NCI-H774 (cell line): ENCODE measurements at places on chromosomes 6 and 20.

DNA sequence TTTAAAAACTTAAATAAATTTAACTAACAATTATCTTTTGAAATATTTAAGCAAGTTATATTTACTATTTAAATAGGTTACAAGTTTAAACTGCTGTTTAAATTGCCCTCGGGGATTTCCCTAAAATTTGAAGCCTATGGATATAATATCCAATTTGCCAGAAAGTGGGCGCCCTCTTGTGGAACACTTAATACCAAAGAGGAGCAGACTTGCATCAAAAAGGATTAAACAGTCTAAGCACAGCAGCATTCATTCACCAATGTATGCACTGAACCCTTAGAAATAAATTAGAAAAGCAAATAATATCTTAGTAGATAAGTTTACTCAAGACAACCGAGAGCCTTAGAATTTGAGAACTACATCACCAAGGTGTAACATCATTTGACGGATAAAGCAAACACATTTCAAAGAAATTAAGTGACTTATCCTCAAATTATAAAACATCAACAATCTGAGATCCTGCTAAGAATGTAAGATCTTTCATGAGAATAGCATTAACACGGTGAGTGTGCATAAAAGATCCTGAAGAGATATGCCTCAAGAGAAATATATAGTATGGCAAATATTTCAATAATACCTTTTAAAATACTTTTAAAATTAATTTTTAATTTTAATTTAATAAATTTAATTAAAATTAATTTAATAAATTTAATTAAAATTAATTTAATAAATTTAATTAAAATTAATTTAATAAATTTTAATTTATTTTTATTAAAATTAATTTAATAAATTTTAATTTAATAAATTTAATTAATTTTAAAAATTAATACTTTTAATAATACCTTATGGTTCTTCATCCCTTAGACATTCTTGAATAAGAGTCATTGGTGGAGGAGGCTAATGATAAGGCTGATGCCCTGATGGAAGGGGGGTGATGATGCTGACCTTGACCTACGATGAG lies 11.5 kb upstream of the MEP1A start:
- DNase-seq: peak; percentile 62

DNA sequence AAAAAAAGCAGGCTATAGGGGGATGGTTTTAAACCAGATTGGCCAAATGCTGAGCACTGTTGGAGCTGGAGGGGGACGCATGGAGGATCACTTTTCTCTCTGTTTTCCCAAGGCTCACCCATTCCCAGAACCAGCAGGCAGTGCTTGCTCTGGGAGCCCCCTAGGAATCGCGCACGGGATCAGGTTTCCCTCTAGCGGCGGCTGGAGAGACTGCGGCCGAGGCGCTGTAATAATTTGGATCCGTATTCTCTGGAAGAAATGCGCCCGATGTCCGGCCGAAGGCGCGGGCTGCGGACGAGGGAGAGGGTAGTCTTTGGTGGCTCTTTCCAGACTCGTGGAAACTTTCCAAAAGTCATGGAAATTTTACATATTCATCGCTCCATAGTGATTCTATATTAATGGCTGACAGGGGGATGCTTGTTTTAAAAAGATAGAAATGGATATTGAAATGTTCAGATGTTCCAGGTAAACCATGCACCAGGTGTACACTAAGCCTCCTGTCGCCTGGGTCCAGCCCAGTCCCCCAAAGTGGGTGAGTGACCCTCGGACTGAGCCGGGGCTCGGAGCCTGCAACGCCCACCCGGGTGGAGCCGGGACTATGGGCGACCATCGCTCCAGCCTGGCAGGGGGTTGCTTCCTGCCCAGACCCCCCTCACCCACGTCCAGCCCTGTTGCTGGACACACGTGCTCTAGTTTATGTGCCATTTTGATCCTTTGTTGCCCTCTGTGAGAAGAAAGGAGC lies 78.7 kb upstream of the PHACTR3 start:
- DNase-seq: peak; percentile 2

DNA sequence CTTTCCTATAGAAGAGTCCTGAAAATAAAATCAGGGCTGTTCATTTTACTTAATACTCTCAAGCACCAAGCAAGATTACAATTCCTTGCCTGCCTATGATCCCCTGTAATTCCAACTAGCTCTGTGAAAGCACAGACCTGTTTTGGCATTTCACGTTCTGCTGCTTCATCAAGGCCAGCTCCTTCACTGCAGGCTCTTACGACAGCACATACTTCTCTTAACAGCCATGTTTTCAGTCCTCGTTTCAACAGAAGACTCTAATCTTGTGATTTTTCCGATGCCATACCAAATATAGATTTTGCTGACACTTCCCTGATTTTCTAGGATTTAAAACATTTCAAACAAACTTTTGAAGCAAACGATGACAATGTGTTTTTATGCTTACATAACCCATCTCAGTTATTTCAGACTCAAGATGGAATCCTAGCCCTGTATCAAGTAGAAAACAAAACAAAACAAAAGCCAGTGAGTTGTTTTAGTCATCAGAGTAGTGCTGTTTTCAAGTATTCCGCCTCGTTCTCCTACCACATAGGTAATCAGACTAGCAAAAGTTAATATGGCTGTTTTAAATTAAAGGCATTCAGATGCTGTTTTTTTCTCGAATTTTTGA lies 616.5 kb upstream of the CITED2 start:
- DNase-seq: no peak

GRCh38 chr6:82597201-82597600 lies 233.6 kb downstream of the TPBG start:
- peak; percentile 93 for DNase-seq

- DNase-seq: no peak
Measured at GRCh38 chr20:56859039-56859800, 230.1 kb downstream of the TFAP2C start.

- DNase-seq: no peak
Measured at GRCh38 chr6:53244399-53244931, 95.8 kb upstream of the GCM1 start.

DNA sequence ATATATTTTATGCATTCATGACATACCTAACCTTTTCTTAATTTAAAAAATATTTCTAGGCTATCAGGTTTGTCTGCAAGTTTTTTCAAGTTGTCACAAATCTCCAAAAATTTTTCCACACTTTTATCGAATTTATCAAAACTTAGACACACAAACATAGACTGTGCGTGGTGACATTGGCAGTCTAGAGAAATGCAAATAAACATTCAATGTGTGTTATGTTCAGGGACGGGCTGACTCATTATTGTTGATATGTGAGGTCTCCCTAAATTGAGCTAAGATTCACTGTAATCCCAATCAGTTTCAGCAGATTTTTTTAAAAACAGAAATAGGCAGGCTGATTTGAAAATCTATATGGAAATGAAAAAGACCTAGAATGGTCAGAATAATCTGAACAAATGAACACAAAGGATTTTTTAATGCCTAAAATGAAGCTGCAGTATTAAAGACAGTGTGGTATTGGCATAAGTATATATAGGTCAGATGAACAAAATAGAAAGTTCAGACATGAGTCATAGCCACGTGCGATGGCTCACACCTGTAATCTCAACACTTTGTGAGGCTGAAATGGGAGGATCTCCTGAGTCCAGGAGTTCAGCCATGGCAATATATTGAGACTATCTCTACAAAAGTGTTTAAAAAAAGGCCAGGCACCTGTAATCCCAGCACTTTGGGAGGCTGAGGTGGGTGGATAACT lies 19.2 kb downstream of the BLTP3A start:
- DNase-seq: no peak

- peak; percentile 79 for DNase-seq
Measured at GRCh38 chr6:37171970-37172812, 2.2 kb downstream of the PIM1 start.

DNA sequence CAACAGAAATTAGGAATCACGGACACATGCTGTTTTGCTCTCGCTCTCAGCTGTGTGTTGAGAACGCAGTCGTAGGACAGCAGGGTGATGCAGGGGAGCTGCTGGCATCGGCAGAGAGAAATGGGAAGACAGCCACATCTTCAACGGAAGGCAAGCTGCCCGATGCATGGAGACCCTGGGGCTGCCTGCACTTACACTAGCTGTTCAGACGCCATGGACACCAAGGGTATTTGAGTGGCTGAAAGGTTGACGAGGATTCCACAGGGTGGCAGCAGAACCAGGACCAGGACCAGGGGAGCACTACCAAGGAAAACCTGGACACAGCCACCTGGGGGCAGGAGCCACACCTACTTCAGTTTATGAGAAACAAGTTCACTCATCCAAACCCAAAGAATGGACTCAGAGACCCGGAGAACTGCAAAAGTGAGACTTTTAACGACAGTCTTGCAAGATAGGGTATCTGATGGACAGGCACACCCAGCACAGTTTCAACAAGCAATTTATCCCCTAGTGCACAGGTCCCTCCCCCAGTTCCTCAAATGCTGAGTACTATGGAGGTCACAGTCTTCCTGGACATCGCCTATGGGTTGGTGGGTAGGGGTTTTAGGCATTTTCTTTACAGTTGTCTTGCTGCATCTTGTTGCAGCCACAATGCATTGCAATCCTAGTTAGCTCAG lies 56.3 kb upstream of the ENTPD6 start:
- DNase-seq: no peak

- no peak for DNase-seq
Measured at GRCh38 chr6:112576423-112576822, 229.3 kb downstream of the RFPL4B start.

DNA sequence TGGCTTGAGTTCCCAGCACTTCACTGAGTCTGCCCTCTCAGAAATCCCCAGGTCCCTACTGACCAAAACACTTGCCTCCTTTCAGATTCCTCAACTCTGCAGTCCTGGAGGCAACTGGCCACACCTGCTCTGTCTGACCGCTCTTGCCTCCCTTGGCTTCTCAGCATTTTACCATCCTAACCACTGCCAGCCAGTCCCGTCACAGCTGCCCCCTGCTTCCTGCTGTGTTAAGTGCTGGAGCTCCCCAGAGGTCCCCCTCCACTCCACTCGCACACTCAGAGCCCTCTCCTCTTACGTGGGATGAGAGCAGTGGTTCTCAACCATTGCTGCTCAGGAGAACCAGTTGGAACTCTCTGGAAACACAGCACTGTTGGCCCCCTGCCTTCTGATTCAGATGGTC lies 20.5 kb downstream of the ADAT2 start:
- no peak for DNase-seq

DNA sequence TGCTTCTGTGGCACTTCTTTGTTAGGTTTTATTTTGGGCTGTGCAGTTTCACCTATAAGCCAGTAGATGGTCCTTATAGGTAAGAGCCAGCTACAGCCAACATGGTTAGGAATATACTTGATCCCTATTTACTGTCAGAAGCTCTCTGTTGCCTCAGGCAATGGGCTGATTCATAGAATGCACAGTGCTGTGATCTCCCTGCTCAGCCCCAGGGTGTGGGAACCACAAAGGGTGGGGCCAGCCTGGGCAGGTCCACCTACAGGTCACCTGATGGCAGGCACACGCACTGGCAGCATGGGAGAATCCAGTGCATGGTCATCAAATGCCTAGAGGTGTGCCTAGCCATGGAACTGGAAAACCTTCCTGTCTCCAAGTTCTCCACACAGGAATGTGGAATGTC lies 191.9 kb downstream of the MOXD1 start:
- DNase-seq: no peak

DNA sequence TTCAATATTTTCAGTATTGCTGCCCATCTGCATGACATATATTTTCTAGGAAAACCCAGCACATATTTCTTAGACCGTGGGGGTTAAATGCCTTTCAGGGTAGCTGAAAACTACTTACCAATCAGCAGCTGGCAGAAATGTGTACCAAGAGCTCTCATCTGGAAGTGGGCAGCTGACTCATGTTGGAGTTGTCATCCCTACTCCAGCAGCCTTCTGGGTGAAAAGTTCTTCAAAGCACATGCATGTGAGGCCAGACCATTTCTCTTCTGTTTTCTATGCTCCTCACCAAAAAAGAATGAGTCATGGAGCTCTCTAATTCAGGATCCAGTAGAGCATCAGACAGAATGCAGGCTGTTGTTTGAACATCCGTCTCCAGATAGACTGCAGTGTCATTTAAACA lies 135.5 kb downstream of the PAX1 start:
- DNase-seq: no peak

- no peak for DNase-seq
Measured at GRCh38 chr6:70470016-70470415, 56.7 kb downstream of the FAM135A start.

DNA sequence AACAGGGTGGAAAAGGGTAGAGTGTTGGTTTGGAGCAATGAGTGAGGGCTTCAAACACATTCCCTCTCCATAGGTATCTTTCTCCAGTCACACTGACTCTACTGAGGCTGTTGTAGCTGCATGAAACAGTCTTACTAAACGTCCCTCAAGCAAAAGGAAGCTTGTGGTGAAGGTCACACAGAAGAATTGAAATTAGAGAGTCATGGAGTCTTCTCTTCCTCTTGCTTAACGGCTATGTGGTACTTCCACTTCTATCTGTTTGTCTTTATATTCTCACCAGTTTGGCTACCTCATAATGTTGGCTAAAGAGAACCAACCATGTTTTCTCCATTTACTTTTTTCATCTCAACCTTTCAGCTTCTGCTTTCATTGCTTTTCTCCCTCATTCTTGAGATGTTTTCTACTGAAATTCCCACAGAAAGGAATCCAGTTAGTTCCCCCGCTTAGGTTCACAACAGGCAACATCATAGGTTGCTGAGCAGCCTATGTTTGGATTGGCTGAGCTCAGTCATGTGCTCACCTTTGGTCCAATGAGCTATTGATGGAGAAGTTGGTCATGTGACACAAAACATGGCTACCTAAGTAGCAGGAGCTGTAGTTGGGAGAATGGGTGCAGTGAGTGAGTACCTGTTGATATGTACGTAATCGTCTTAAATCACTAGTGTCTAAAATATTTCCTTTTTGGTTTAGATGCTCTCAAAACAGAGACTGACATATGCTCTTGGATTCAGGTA lies 99.8 kb downstream of the SNAP25 start:
- DNase-seq: no peak

- DNase-seq: no peak
Measured at GRCh38 chr6:79833964-79834284, 113.4 kb downstream of the ELOVL4 start.

DNA sequence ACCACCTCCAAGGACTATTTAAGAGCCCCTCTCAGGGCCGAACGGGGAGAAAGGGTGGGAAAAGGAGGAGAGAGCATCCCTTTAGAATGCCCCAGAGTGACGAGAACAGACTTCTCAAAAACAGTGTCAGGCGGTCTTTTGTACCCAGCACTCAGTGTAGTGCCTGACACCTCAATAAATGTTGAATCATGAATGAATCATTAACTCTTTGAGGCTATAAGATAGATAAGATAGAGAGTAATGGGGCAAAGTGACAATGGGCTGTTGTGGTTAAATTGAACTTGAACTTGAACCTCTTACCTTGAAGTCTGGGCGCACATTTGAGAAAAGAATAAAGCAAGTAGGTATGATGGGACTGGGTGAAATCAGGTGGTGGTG lies 7.4 kb downstream of the TCF21 start:
- DNase-seq: no peak

DNA sequence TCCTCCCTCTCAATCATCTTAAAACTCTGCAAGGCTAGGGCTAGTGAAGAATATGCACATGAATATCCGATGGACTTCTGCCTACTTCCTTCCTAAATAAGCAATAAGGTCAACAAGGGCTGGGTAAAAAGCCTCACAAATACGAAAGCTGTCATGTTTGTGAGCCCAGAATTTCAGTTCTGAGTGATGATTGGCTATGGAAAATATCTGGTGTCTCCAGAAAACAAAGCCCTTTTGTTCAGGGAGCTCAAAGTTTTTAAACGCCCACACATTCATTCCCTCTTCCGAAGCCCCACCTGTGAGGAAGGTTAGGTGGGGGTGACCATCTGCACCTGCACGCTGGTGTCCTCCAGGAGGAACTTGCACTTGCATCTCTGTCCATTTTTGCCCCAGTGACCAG lies 126.9 kb upstream of the ARMC2 start:
- DNase-seq: no peak
